ENCODE measurements at places on chromosomes 6 and 20.

DNA sequence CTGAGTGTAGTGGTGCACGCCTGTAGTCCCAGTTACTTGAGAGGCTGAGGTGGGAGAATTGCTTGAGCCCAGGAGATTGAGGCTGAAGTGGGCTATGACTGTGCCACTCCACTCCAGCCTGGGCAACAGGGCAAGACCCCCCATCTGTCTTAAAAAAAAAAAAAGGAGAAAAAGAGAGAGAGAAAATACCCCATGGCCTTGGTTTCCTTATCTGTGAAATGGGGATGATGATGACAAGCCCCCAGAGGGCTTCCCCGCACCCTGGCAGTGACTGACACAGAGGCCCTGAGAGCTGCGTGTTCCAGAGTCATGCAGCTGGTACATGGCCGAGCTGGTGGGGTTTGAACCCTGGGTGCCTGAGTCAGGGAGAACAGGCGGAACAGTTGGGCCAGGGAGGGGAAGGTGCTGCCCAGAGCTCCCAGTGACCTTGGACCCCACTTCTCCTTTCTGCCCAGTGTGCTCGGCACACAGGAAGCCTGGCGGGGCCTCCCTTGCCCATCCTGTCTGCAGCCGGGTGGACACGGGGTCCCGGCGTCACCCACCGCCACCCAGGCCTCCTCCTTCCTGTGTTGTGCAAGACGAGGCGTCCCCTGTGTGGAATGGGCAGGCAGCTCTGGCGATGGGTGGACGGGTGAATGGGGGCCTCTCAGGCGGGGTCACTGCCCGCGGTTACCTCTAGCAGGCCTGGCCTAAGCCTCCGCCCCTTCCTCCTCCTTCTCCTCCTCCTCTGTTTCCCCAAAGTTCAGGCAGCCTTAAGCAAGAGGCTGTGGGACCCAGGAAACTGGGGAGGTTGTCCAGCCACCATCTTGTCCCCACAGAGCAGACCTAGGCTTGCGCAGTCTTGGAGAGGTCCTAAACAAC, 84.2 kb downstream of the CEBPB start:
- DNase-seq, result no peak

DNA sequence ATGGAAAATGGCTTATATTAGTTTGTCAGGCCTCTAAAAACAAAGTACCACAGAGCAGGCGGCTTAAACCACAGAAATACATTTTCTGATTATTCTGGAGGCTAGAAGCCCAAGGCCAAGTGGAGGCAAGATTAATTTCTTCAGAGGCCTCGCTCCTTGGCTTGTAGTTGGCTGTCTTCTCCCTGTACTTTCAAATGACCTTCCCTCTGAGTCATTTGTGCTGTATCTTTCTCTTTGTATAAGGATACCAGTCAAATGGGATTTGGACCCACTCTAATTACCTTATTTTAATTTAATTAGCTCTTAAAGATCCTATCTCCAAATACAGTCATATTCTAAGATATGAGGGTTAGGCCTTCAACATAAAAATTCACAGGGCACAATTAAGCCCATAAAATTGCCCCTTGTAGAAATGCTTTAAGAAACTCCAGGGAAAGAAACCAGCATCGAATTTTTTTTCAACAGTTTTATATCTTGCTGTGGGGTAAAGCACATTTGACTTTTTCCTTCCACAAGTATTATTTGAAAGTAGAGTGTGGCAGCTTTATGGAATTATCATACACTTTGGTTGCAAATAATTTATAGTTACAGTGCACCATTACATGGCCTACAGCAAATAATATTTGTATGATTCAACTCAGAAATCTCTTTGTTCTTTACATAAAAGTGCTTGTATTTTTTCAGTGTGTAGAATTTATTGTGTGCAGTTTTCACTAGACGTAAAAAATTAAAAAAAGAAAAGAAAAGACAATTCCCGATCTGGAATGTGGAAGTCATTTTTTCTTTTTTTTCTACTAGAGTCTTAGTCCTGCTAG, 706.1 kb downstream of the KIF16B start:
- no peak for DNase-seq

DNA sequence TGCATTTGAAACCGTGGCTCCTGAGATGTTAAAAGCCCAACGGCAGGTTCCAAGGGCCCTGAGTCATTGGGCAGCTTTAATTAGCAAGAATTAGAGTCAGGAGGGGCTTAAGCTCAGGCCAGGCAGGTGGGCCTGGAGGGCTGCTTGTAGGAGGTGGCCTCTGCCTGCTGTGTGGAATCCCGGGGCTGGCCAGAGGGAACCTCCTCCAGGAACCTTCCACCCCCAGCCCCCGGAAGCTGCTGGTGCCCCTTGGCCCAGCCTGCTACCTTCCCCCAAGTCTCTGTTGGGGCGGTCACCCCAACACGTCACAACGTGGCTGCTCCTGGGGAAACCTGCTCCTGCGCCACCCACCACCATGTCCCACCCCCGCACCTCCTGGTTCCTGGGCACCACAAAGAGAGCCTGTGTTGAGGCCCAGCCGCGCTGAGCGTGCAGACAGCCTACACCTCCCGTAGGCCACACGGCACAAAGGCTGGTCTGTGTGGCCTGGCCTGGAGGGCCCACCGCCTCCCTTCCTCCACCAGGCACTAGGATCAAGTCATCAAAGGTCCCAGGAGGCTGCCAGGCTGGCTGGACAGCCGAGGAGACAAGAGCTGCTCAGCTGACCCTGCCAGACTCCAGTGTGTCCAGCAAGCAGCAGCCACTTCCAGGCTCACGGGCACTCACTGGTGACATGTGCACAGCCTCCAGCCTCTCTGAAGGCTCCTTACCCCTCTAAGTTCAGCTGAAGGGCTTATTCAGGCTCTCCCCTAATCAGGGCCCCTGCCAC, 86.3 kb downstream of the SNX5 start:
- no peak for DNase-seq

GRCh38 chr20:53597521-53598120, 4.0 kb upstream of the ZNF217 start:
- no peak for DNase-seq
